Fibroblast of skin of left biceps (primary cell): ENCODE measurements at places on chromosomes 2 and 18.

- no peak for DNase-seq
Observed at GRCh38 chr2:2243666-2244065, 87.4 kb downstream of the MYT1L start.

GRCh38 chr2:216665717-216666116 is 29.6 kb downstream of the IGFBP5 start:
- no peak for DNase-seq

DNA sequence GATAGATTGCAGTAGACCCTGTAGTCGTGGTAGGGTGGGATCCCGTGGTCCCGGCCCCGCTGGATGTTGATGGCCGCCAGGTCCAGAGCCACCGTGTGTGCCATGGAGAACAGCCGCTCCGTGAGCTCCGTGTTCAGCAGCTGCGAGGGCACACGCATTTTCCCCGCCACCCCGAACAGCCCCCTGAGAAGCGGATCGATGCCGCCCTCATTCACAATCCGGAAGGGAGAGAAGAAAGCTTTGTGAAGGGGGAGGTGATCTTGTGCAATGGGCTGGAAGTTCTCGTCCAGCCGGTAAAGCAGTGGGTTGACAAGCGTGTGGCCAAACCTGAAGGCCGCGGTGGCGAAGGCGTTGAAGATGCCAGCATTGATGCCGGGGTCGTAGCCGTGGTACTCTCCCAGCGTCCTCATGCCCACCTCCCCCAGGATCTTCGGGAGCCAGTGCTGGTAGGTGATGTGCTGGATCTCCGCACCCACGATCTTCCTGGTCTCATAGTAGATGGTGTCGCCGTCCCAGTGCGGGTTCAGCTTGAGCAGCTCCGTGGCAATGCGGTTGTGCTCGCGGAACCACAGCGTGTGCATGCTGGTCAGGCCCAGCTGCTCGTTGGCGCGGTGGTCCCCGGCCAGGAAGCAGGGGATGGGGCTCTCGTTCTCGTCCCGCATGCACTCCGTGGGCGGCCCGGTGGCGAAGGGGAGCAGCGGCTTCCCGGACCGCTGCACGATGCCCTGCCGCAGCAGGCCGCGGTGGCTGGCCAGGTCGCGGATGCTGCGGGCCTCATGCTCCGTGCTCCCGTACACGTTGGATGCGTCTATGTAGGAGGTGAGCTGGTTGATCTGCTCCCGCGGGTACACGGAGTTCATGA is 95.8 kb downstream of the PXDN start:
- no peak for DNase-seq

- no peak for DNase-seq
Observed at GRCh38 chr2:33477473-33478468, 1.3 kb downstream of the RASGRP3 start.

DNA sequence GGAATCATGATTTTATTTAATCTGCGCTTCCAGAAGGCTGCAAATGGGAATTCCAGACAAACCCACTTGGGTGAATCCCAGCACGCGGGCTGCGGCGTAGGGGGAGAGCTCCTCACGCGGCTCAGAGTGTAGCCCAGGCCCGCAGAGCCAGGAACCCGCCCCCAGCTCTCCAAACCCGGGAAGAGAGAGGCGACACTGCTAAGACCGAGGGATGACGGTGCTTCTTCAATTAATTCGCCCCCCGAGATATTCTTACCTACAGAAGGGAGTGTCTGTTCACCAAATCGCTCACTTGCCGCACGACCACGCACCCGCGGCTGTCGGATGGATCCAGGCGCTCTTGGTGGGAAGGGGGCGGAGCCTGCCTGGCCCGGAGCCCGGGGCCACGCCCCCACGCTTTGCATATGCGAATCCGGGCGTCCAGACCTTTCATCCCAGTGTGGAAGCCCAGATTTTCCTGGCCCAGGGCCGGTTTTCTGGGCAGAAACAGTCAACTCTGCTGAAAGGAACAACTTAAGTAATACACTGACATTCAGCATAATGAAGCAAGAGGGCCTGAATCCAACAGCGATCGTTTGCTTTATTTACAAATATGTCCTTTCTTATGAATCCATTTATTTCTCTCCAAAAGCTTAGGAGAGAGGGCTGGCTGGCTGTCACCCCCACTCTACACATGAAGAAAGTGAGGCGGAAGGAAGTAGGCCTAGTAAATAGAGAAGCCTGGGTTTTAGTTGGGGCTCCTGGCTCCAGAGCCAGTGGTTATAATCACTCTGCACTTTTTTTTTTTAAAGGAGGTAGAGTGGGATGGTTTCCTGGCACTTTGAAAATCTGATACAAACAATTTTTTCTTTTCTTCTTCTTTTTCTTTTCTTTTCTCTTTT is at the start of gene SLC19A3:
TSS of gene SLC19A3 (minus strand) at position 342 of the 881 bp plus-strand sequence. CDS start 15,710 bp downstream, outside the sequence.
- DNase-seq = peak; percentile 42

GRCh38 chr2:202037086-202037485 is 3.4 kb downstream of the FZD7 start:
- DNase-seq = no peak

DNA sequence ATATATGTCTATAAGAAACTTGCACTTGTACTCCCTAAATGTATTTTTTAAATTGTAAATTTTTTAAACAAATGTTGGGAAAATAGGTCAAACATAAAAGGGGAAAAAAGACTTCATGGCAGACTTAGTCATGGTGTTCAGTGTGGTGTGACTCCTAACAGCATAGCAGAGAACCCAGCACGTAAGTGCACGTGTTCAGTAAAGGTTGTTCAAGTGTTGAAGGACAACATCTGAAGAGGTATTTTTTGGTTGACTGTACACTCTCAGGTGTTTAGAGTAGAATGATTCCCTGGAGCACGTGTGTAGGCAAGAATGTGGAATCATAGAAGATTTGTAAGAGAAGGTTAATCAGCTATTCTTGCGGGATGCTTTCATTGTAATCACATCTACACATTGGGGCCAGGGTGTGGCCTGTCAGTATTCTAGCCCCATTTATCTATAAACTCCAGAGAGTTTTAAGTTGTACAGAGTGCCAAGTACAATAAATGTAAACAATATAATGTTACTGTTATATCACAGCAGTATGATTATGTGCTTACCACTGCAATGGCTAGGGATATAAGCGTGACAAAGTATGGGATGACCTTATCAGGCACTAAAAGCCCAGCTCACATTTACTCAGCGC is 106.8 kb downstream of the CRIM1 start:
- no peak for DNase-seq

GRCh38 chr2:240250985-240251847 is 110.8 kb upstream of the OTOS start:
- DNase-seq = no peak

GRCh38 chr2:20589975-20590703 is 60.8 kb downstream of the HS1BP3 start:
- no peak for DNase-seq
